ENCODE measurements at places on chromosomes 5 and 9.

GRCh38 chr9:87267251-87268070 is 230.2 kb upstream of the DAPK1 start:
- no peak for DNase-seq

DNA sequence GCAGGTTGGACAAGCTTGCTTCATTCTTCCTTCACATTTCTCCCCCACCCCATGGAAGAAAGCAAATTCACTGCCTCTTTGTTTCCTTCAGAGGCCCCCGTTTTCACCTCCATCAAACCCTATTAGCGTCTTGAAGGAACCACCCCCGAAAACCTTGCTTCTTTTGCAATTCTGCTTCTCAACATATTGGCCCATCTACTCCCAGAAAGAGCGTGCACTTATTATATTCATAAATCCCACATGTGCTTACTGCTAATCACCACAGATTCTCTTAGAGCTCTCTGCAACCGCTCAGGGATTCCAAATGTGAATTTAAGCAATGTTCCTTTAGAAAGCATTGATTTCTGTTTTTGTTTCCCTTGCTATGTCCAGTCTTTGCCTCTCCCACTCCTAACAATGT is 1.1 kb downstream of the F2RL2 start:
- no peak for DNase-seq

DNA sequence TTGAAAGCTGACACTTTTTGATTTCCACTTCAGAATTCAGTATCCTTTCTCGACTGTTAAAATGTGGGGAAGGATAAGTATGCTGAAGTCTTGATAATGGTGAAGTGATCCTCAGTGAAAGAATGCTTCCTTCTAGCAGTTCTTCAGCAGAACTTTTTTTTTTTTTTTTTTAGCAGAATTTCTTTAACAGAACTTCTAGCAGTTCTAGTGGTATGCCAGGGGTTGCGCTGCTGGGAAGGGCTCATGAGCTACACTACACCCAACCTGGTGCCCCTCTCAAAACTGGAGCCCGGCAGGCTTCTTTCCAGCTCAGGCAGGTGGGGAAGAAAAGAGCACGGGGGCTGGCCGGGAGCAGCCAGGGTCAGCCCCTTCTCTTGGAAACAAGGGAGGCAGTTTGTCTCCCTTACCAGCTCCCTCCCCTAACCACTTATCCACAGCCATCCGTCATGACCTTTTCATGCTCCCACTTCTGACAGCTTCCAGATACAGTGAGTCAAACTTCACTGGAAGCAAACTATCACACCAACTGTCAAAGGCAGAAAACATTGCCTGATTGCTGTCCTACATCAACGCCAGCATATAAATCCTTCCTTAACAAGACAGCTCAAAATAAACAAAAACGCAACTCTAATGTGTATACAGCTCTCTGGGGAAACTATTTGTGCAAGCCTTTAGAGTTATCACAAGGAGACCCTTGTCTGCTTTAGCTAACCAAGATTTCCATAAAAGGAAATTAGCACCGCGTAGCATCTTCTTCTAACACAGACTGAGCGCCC is 211.5 kb downstream of the GAPVD1 start:
- no peak for DNase-seq

DNA sequence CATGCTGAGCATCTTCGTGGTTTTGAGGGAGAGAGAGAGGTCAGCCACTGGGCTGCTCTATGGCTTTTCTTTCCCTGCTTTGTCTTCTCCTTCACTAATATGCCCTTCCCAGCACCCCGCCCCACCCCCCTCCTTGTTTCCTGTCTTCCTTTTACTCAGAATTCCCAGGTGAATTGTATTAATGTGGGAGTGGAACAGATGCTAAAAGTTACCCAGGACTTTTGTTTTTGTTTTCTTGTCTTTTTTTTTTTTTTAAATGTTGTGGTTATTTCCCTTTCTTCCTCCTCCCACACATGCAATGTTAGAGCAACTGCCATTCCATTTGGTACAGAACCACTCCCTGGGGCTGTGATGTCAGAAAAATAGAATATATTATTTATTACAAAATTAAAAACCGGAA is 442.7 kb upstream of the CD180 start:
- DNase-seq = no peak

GRCh38 chr5:44708602-44709001 is 100.1 kb upstream of the MRPS30 start:
- DNase-seq = no peak
